Fibroblast of skin of left quadriceps (primary cell): ENCODE measurements at places on chromosomes 4 and X.

GRCh38 chr4:87843936-87844335, 11.2 kb downstream of the MEPE start:
- DNase-seq: peak; percentile 71

- DNase-seq: no peak
Observed at GRCh38 chr4:2685541-2685940, 70.6 kb downstream of the TNIP2 start.

DNA sequence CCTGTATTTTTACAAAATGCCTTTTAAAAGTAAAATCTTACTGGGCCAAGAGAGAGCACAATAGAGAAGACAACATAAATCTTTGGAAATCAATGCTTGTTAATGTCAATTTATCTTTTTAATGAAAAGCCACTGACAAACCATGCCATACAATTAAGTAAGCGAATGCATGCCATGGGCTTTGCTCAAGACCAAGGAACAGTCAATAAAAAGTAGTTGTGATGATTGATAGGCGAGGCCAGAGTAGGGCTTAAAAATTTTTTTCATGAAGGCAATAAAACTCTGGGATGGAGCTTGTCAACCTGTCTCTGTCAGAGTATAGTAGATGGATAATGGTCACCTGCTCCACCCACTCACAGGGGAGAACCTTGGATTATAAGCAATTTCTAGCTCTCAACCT, 17.5 kb upstream of the GPM6B start:
- DNase-seq: no peak

DNA sequence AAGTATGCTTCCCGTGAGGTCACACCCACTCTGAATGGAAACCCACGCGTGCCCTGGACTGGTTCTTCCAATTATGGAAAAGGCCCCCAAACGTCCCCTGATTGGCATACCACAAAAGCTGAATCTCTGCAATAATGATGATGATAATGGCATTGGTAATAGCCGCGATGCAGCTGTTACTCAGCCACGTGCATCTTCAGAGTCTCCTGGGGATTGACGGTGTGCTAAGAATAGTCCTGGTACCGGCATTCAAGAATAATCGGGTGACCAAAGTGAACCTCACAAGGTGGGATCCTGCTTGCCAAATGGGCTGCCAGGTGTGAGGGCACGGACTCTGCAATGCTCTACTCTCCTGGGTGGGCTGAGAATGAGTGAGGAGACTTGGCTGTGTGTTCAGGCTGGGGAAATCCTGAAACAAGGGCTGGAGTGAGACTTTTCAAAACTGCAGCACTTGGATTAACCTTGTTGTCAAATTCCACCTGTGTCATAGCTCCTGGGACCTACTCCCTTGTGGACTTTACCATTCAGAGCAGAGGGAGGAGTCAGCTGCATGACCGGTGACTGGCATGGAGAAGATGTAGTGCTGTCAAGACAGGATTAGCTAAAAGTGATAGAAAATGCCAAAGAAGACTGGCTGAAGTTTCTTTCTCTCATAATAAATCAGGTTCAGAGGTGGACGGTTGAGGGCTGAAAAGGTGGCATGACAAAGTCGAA, 615.4 kb downstream of the MID1IP1 start:
- no peak for DNase-seq

- no peak for DNase-seq
Observed at GRCh38 chrX:152900937-152901445, 3.1 kb downstream of the ZNF185 start.

- no peak for DNase-seq
Observed at GRCh38 chrX:70476934-70477733, 32.5 kb downstream of the DLG3 start.

- peak; percentile 36 for DNase-seq
Observed at GRCh38 chr4:25320336-25320735, 7.8 kb downstream of the ZCCHC4 start.

DNA sequence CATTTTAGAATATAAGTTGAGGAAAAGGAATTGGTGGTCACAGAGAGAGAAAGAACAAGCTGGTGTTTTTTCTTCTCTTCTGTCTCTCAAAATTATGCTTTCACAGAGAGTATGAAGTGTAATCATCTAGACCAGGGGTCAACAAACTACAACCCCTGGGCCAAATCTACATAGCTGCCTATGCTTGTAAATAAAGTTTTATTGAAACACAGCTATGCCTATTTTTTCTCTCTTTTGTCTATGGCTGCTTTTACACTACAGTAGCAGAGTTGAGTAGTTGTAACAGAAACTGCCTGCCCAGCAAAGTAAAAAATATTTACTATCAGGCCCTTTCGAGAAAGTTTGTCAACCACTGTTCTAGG, 6.7 kb upstream of the FAM9C start:
- DNase-seq: no peak

DNA sequence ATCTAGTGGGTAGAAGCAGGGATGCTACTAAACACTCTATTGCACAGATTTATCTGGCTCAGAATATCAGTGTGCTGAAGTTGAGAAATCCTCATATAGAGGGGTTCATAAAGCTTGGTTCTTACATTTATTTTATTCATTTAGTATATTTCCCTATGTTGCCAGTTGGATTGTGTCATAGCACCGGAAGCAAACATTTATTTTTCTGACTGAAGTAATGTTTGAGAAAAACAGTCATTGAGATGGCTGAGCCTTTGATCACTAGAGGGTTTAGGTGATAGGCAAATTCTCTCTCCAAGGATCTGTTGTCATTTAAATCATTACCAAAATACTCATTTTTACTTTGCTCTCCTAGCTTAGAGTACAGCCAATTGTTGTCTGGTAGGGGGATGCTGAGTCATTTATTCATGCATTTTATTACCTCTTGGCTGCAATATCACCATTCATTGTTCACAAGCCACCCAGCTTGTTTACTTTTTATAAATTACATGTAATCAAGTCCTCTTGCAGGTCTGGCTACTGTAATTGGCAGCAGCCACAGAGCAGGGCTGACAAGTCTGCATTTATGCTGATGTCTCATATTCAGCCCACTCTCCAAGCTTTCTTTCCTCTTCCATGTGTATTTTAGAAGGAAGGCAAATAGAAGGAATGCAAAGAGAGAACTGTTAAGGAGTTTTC, 15.2 kb downstream of the GAB1 start:
- DNase-seq: no peak

- no peak for DNase-seq
Observed at GRCh38 chr4:7435471-7436061, 836 bp upstream of the PSAPL1 start.

DNA sequence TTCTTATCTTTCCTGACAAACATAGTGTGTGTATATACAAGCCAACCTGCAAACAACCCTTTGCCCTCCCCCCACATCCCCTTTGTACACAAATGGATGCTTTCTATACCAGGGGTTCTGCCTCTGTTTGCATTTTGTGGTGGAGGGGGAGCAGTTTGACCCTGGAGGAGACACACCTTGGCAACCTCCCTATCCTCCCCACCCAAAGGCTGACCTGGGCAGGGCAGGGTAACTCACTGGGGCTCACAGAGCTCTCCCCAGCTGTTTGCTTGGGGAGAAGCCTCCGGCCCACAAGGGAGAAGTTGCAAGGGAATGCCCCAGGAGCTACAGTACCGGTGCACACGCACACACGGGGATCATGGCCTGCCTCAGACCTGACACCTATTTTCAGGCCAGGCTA, 372.6 kb downstream of the BCOR start:
- DNase-seq: no peak

- no peak for DNase-seq
Observed at GRCh38 chrX:70354716-70355115, 64.8 kb downstream of the KIF4A start.

DNA sequence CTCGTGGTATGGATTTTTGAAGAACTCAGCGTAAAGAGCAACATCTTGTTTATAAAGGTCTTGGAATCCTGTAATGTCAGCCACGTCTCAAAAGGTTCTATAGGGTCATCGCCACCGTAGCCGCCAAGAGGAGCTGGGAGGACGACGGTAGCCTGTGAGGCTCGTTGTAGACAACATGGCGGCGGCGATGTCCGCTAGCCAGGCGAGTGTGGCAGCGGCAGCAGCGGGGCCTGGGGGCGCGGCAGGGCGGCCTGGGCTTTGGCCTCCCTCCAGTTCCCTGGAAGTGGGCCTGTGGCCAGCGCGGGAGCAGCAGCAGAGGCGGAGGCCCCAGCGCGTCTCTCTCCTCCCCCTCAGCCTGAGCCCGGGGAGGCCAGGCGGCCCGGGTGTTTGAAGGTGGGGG, 143.5 kb upstream of the PBDC1 start:
- no peak for DNase-seq

GRCh38 chrX:64204701-64205440, 637 bp downstream of the AMER1 start:
- no peak for DNase-seq

DNA sequence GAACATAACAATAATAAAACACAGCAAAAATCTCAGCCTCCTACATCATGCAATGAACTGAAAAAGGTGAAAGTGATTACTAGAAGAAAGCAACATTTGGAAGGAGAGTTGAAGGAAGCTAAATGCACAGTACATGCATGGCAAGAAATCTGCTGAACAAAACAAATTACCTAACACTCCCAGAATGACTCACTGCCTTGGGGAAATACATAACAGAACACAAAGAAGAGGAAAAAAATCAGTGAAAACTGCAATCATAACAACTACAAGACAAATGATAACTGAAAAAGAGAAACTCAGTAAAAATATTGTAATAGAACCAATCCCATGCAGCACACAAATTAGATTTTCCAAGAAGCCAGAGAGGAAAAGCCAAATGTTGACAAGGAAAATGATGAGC, 1513.2 kb downstream of the ARAP2 start:
- no peak for DNase-seq

GRCh38 chr4:135434936-135435335, 1233.3 kb upstream of the PABPC4L start:
- DNase-seq: no peak

GRCh38 chr4:174080361-174080760, 203.1 kb downstream of the FBXO8 start:
- peak; percentile 17 for DNase-seq

GRCh38 chr4:62028745-62029144, 828.6 kb downstream of the ADGRL3 start:
- no peak for DNase-seq

GRCh38 chrX:27132862-27133261, 330.3 kb downstream of the PPP4R3C start:
- no peak for DNase-seq

GRCh38 chrX:97452283-97452682, 568.6 kb downstream of the RPA4 start:
- DNase-seq: no peak

DNA sequence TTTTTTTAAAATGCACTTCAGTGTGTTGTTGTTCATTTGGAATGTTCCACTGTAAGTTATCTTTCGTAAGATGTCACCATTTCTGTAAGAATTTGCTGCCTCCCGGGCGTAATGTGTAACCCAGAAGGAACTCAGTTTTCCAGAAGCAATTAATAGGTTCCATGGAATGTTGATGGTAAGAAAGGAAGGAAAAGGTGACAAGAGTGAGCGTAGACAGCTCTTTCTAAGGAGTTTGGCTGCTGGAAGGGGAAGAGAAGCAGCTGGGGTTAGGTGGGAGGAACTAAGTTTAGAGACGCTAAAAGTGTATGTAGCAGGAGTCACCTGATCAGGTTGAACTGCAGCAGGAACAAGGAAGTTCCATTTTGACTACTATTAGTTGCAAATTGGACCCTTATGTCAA, 35.9 kb downstream of the PNMA5 start:
- no peak for DNase-seq

DNA sequence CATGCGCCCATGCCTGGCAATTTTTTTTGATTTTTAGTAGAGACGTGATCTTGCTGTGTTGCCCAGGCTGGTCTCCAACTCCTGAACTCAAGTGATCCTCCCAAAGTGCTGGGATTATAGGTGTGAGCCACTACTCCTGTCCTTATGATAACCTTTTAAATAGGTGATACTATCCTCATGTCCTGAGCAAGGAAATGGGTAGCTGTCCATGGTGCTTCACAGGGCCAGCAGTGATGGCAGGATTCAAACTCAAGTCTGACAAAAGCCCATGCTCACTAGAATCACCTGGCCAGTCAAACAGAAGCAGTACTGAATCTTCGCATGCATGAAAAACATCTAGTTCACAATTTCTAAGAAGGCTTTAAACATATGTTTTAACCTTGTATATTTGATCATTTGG, 235.1 kb downstream of the NR3C2 start:
- DNase-seq: no peak

GRCh38 chr4:121277194-121278105, 103.4 kb downstream of the QRFPR start:
- no peak for DNase-seq

- no peak for DNase-seq
Observed at GRCh38 chr4:136865526-136865925, 666.8 kb downstream of the PCDH18 start.

DNA sequence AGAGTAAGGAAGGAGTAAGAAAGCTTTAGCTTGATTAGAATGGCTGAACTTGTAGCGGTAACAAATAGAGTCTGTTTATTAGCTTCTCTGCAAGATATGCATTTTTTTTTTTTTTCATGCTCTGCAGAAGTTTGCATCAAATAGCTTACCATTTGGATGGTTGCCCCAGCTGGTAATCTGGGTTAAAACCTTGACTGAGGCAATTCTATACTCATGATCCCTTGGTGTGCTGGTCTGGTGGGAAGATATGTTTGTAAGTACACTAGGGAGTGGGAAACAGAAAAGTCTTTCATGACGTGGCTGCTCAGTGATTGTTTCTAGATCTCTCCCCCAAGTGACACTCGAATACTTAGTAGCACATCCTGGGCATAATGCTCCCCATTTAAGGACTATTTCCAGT, 32.1 kb downstream of the SEPTIN11 start:
- no peak for DNase-seq

DNA sequence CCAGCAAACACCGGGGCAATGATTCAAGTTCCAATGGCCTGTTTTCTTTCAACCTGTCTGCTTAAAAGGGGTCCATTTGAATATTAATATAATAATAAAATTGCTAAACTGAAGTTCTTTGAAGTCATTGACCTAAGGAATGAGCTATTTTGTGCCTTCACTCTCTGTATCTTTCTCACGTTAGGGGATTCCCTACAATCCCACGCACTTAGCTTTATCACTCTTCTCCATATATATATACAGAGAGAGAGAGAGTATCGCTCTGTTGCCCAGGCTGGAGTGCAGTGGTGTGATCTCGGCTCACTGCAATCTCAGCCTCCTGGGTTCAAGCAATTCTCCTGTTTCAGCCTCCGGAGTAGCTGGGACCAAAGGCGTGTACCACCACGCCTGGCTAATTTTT, 83.9 kb upstream of the NWD2 start:
- DNase-seq: no peak

DNA sequence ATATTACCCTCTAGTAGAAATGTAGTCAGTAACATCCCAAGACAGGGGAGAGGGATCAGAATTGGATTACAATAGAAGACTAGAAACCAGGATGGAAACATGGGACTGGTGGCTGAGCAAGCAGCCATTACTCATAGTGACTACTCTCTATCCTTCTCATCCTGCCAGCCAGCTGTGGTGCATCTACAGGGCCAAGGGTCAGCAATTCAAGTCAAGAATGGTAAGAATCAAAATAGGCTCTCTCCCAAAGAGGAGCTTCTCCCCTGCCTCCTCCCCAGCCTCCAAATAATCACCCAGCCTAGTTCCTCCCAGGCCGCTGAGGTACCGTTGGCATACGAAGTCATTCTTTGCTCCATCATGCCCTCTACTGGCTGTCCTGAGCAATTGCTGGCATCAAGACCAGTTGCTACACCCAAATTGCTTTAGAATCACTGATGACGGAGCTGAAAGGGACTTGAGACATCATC, 19.4 kb downstream of the AWAT2 start:
- peak; percentile 16 for DNase-seq
